ENCODE measurements at places on chromosomes 6 and 20. TPM values are rescaled to one million over a fixed set of nuclear protein-coding genes. Genes with fewer than 3 reads are reported as not detected.

Gene ALDH8A1
- 0.38 TPM for total RNA-seq

Gene ZC2HC1B
- not detected for total RNA-seq

Gene FOXO3
- 16.0 TPM for total RNA-seq

Gene SIRPD
- 0.09 TPM for total RNA-seq

Gene ADAM33
- total RNA-seq, result not detected

Data from endothelial cell of coronary artery (primary cell).